ENCODE measurements at places on chromosomes 11 and 22.

DNA sequence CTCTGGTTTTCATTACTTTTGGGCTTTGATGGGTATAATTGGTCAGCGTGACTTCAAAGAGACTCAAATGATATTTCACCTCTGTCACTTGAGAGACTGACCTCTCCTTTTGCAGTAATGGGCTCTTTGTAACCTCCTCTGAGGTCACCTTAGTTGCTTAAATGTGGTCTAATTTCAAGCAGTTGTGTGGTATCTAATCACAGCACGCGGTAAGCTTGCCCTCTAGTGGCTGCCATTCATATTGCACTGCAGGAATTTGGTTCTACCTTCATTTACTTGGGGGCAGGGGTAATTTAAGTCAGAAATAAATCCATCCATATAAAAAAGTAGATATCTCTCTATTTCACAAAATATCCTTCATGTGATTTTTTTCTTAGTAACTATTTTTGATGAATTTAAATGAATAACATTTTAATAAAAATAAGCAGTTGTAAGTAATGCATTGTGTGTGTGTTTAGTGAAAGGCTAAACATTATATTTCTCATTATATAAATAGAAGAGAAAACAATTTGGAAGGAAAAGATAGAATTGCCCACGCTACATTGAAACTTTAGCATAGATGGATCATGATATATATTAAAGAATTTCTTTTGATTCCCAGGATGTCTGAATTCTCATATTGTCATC lies 55.0 kb upstream of the ANO3 start:
- DNase-seq, result no peak

- DNase-seq, result no peak
These were observed 21.9 kb downstream of the PC start for GRCh38 chr11:66936311-66936711.

DNA sequence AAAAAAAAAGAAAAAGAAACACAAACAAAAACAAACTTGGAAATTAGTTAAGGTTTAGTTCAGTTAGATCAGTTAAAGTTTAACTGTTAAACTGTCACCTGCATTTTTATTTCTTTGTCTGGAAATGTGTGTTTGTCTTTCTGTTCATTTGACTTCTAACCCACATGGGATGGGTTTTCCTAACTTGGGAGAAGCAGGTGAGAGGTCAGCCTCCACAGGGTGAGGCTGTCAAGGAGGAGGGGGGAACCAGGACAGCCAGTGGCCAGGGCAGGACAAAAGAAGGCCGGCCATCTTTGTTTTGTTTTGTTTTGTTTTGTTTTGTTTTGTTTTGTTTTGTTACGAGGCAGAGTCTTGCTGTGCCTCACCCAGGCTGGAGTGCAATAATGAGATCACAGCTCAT lies 13.4 kb upstream of the GCAT start:
- no peak for DNase-seq

GRCh38 chr11:16007514-16007913 lies 348.8 kb downstream of the SOX6 start:
- no peak for DNase-seq

DNA sequence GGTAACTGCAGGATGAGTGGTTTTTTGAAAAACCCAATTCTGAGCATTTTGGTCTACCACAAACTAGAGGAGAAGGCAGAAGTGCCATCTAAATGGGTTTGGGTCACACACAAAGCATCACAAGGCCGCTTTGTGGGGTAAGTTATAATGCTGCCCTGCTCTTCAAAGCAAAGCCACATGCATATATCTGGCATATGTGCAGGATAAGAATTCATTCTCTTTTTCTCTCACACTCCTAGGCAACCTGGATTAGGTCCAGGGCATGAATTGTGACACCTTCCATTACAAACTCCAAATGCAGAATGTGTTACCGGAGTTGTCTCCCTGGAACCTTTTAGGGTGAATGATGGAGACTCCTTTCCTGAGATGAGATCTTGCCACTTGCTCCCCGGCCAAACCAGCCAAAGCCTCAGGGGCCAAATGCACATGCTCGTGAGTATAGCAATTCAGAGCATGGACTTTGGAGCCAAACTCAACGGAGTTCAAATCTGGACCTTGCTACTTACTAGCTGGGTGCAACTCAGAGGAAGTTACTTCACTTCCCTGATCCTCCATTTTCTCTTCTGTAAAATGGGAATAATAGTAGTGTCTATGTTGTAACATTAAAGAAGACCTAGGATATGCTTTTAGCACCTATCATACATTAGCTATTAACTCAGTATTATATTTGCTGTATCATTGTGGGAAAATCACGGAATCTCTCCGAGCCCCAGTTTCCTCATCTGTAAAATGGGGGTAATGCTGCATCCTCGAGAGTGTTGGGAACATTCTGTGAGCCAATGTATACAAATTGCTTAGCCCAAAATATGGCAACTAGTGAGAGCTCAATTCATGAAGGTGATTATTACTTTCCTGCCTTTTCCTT lies 96.6 kb downstream of the COMMD9 start:
- DNase-seq, result no peak

DNA sequence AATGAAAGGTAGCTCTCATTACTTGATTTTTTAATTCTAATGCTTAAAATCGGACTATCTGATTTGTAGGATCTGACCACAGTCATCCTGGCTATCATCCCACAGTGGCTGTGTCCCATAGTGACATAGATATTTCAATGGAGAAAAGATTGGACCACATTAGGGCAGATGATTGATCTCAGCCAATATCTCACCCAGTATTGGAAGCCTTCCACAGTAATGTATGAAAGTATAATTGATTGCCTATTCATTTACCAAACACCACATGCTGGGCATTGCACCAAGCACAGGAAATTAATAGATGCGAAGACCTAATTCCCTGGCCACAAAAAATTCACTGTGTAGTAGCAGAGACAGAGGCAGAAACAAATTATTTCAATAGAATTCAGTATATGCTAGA lies 37.6 kb downstream of the FZD4 start:
- DNase-seq, result no peak

DNA sequence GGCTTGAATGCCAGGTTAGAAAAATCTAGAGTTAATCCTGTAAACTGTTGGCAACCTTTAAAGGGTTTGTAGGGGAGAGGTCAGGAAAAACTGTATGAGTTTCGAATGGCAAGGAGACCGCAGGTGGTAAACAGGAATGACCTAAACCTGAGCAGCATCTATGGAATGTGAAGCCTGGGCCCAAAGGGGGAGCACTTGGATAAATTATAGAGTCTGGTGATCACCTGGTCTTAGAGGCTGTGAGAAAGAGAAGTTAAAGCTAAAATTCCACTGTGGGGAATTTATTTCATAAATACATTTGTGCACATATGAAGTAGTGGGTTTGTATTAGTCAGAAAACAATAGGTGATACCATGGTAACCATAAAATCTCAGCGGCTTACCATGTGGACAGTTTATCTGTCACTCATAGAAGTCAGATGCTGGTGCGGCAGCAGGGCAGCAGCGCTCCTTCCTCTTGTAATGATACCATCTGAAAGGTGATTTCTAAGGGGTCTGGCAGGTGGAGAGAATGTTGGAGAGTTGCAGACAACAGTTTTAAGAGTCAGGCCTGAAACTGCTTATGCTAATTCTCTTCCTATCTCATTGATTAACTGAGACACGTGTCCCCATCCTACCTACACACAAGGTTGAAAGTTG lies 1104.4 kb upstream of the CCDC90B start:
- DNase-seq, result no peak

DNA sequence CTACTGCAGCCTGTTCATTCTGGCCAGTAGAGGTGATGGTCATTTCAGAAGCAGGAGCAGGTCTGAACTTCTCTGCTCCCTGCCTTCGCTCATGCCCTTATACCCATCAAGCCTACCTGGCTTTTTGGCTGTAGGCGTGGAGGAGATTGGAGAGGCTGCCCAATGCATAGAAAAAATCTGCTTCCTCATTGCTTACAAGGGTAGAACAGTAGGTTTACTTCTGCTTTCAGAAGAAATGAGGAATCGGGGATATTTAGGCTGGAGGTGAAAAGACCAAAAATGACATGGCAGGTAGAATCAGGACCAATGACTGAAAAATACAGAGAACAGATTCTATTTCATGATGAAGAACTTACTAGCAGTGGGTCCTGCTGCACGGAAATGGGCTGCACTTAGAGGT lies 72.9 kb upstream of the YWHAH start:
- no peak for DNase-seq

DNA sequence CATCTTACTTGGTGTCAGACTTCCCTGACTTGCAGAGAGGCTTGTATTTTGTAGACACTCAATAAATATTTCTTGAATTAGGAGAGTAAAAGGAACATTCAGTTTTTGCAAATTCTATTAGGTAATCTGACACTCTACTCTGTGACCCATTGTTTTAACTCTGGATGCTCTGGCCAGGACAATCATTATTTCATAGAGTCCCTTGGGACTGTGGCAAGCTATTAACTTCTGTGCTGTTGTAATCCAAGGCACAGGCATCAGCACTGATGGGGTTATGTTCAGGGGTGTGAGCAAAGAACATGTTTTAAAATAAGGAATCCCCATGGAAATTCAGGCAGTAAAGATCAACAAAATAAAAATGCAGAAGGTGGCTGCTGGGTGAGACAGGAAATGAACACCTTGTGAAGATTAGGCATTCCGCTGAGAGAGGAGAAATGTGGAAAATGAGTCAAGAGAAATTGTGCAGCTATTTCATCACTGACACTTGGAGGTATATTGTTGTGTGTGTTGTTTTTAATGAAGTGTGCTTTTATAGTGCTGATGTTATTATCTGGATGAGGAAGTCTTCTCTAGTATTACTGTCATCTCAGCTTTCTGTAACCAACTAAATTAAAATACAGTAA lies 175.2 kb downstream of the WNT11 start:
- no peak for DNase-seq

DNA sequence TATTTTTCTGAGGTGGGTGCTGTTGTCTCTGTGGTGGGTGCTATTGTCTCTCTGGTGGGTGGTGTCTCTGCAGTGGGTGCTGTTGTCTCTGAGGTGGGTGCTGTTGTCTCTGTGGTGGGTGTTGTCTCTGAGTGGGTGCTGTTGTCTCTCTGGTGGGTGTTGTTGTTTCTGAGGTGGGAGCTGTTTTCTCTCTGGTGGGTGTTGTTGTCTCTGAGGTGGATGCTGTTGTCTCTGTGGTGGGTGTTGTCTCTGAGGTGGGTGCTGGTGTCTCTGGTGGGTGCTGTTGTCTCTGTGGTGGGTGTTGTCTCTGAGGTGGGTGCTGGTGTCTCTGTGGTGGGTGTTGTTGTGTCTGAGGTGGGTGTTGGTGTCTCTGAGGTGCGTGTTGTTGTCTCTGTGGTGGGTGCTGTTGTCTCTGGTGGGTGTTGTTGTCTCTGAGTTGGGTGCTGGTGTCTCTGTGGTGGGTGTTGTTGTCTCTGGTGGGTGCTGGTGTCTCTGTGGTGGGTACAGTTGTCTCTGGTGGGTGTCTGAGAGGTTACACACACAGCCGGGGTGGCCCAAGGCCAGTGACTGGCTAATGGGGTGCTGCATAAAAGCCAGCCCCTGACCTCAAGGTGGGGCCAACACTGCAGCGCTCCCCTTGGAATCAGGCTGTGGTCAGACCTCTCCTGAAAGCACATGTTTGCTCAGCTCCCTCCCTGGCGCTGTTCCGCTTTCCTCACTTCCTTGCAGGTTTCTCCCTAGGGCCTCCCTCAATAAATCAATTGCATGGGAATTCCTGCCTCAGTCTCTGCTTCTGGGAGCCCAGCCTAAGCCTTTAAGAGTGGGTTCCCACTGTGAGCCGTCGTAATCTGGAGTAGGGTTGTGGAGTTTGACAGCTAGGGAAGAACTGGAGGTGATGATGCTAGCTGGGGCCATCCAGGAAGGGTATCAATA lies 31.0 kb upstream of the XBP1 start:
- DNase-seq, result no peak

DNA sequence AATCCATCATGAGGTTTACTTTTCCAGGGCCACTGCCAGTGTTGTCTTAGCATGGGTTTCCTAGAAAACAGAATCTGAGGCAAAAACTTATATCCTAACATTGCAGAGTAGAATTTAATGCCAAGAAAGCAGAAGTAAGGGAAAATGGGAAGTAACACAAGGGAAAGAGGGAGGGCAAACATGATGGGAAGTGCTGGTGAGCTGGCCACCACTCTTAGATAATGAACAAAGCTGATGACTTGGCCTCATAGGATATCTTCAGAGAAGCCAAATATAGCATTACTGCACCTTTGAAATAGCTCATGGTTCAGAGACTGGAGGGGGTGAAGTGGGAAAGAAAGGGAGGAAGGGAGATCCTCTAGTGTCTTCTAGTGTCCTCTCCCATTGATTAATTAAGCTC lies 24.8 kb upstream of the CALCB start:
- DNase-seq, result no peak

DNA sequence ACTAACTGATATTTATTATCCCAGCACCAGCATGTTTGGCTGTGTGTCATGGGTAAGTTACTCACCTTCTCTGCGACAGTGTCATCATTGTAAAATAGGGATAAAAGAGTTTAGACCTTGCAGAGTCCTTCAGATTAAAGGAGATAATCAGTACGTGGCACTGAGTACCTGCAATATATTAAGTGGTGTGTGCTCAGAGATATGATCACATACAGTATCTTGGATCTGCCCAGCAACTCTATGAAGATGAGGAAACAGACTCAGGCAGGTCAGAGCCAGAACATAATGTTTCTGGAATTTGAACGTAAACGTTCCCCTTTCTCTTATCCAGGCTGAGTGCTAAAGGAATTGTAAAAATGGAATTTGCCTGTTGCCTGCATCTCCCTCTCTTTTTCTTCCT lies 46.9 kb upstream of the ELF5 start:
- no peak for DNase-seq

DNA sequence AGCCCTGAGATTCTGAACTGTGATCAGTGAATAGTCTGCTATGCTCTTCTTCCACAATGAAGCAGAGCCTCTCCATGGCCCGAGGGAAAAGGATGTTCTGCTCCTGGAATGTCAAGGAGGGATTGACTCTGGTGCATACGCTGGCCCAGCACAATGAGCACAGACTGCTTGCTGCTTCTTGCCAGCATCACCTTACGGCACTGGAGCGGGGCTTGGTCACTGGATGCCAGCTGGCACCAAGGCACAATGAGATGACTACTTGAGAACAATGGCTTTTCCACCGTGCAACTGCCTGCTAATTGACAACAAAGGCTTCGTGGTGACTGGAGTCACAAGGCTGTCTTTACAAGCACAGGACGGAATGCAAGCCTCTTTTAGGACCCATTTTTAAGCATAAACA lies 139.2 kb downstream of the DSCAML1 start:
- no peak for DNase-seq

- no peak for DNase-seq
These were observed 28.1 kb downstream of the ALG8 start for GRCh38 chr11:78111298-78111697.

DNA sequence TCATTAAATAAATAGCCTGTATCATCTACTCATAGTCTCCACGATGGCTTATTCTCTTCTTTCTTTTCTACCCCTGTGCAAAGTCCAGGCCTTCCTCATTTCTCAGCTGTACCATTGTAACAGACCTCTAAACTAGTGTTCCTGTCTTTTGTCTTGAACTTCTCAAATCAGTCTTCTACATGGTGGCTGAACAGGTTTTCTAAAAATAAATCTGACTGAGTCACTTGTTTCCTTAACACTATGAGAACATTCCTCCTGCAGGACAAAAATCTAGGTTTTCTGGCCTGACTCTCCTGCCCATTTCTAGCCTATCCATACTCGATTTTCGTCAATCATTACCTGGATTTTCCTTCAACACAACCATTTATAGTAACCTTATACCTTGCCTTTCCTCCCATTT lies 1080.8 kb upstream of the TENM4 start:
- DNase-seq, result no peak

Measured in stimulated activated CD4-positive, alpha-beta T cell treated with anti-CD3 and anti-CD28 coated beads, Interleukin-15, amount 100 ng/mL, for 1 hour (primary cell).